Mammary microvascular endothelial cell (primary cell): ENCODE measurements at places on chromosomes 2 and 18. TPM values are rescaled to one million over a fixed set of nuclear protein-coding genes. Genes with fewer than 3 reads are reported as not detected.

The KCNK3 gene
- not detected in 2 replicates for total RNA-seq

The COBLL1 gene
- 17.7 and 17.9 TPM in 2 replicates for total RNA-seq

The SERPINB10 gene
- 3.4 TPM in 1 of 2 replicates, not detected in the other for total RNA-seq

The SH3BP4 gene
- total RNA-seq, result 56.4 and 63.5 TPM in 2 replicates

The TMEM163 gene
- 0.44 and 0.53 TPM in 2 replicates for total RNA-seq

The NEB gene
- 0.20 and 0.30 TPM in 2 replicates for total RNA-seq

The MREG gene
- total RNA-seq, result 4.8 and 6.7 TPM in 2 replicates

The GFPT1 gene
- 15.8 and 16.1 TPM in 2 replicates for total RNA-seq

The DUSP19 gene
- 3.1 and 4.5 TPM in 2 replicates for total RNA-seq

The RUFY4 gene
- total RNA-seq, result not detected in 2 replicates

The DYNAP gene
- not detected in 2 replicates for total RNA-seq

The TRPM8 gene
- not detected in 2 replicates for total RNA-seq

The SNTG2 gene
- not detected in 2 replicates for total RNA-seq

The CRACDL gene
- 12.0 and 13.3 TPM in 2 replicates for total RNA-seq

The PCARE gene
- not detected in 2 replicates for total RNA-seq

The CD8A gene
- not detected in 2 replicates for total RNA-seq

The STAT4 gene
- 0.27 TPM in 1 of 2 replicates, not detected in the other for total RNA-seq

The UGT1A4 gene
- not detected in 2 replicates for total RNA-seq

The COL5A2 gene
- 28.7 and 32.0 TPM in 2 replicates for total RNA-seq

The OBSL1 gene
- total RNA-seq, result 2.2 and 2.8 TPM in 2 replicates

The CCDC74B gene
- total RNA-seq, result 0.93 and 1.8 TPM in 2 replicates

The ABCB6 gene
- 15.5 and 15.6 TPM in 2 replicates for total RNA-seq

The CFAP53 gene
- total RNA-seq, result 0.25 and 0.27 TPM in 2 replicates

The GALR1 gene
- total RNA-seq, result not detected in 2 replicates

The COX7A2L gene
- total RNA-seq, result 169 and 190 TPM in 2 replicates

The DIPK1C gene
- total RNA-seq, result not detected in 2 replicates

The RAB31 gene
- 24.1 and 27.7 TPM in 2 replicates for total RNA-seq

The FAP gene
- total RNA-seq, result 12.9 and 16.5 TPM in 2 replicates

The ERFE gene
- total RNA-seq, result 1.3 and 1.5 TPM in 2 replicates

The CRYGD gene
- not detected in 2 replicates for total RNA-seq

The TFPI gene
- total RNA-seq, result 145 and 152 TPM in 2 replicates

The CIB4 gene
- total RNA-seq, result not detected in 2 replicates

The ATP8B1 gene
- 51.4 and 54.6 TPM in 2 replicates for total RNA-seq

The INO80C gene
- 13.8 and 14.9 TPM in 2 replicates for total RNA-seq

The MGAT4A gene
- total RNA-seq, result 49.2 and 68.6 TPM in 2 replicates

The CPO gene
- total RNA-seq, result not detected in 2 replicates

The PKDCC gene
- total RNA-seq, result 1.3 and 1.4 TPM in 2 replicates

The POTEI gene
- 0.05 and 0.07 TPM in 2 replicates for total RNA-seq

The CCDC148 gene
- 0.20 TPM in 1 of 2 replicates, not detected in the other for total RNA-seq

The BCL11A gene
- 0.13 and 0.30 TPM in 2 replicates for total RNA-seq

The SPATA3 gene
- total RNA-seq, result not detected in 2 replicates

The POLR1B gene
- 13.2 and 13.7 TPM in 2 replicates for total RNA-seq

The L3MBTL4 gene
- total RNA-seq, result 1.00 and 2.9 TPM in 2 replicates

The ZBTB7C gene
- total RNA-seq, result not detected in 2 replicates

The GPR155 gene
- 0.74 and 0.80 TPM in 2 replicates for total RNA-seq

The INHA gene
- total RNA-seq, result not detected in 2 replicates

The PREPL gene
- 23.8 and 24.1 TPM in 2 replicates for total RNA-seq

The DSG1 gene
- total RNA-seq, result not detected in 2 replicates

The ALPP gene
- total RNA-seq, result not detected in 2 replicates

The ELOA2 gene
- not detected in 2 replicates for total RNA-seq

The XDH gene
- not detected in 2 replicates for total RNA-seq
